ENCODE measurements at places on chromosomes 2 and 18.

- DNase-seq: no peak
Measured at GRCh38 chr18:39523281-39523680, 1957.7 kb upstream of the CELF4 start.

DNA sequence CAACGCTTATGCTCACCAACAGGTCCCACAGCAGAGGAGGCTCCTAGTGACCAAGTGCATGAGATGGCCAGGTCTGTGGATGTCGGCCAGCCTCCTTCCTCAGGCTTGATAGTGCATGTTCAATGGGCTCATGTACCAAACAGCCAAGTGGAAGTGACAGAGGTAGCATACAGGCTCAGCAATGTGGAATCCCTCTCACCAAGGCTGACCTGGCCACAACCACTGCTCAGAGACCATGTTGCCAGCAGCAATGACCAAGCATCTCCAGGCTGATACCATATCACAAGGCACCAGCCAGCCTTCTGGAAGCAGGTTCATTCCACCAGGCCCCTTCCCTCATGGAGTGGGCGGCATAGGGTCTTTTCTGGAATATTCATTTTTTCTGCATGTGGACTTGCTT is 61.5 kb downstream of the REEP1 start:
- DNase-seq: no peak

- DNase-seq: no peak
Measured at GRCh38 chr2:152098496-152099366, at the start of gene CACNB4. Gene CACNB4, minus strand, starts transcription at chr2:152099044.

- no peak for DNase-seq
Measured at GRCh38 chr18:76866666-76867065, 44.3 kb downstream of the ZNF236 start.

- DNase-seq: no peak
Measured at GRCh38 chr2:150152230-150152629, 335.2 kb downstream of the RND3 start.

- no peak for DNase-seq
Measured at GRCh38 chr2:168245074-168245825, 2.1 kb downstream of the STK39 start.

DNA sequence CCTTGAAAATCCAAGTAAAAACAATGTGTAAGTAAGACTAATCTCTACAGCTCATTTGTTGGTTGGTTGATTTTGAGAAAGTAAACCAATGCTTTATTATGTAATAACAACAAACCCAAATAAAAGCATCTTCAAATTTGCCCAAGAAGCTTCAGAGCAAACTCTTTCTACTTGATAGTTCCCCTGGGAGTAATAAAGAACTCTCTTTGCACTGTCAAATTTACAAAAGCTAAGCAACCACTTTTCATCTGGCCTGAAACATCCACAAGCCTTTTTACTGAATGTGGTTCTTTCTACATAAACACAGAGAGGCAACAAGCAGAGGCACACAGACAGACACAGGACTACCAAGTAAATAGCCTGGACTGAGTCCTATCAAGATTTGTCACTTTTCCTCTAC is 28.8 kb upstream of the CACNB4 start:
- DNase-seq: no peak

- DNase-seq: no peak
Measured at GRCh38 chr2:186460465-186460864, 25.6 kb upstream of the ZC3H15 start.

GRCh38 chr2:186560254-186560653 is 29.6 kb upstream of the ITGAV start:
- DNase-seq: no peak

DNA sequence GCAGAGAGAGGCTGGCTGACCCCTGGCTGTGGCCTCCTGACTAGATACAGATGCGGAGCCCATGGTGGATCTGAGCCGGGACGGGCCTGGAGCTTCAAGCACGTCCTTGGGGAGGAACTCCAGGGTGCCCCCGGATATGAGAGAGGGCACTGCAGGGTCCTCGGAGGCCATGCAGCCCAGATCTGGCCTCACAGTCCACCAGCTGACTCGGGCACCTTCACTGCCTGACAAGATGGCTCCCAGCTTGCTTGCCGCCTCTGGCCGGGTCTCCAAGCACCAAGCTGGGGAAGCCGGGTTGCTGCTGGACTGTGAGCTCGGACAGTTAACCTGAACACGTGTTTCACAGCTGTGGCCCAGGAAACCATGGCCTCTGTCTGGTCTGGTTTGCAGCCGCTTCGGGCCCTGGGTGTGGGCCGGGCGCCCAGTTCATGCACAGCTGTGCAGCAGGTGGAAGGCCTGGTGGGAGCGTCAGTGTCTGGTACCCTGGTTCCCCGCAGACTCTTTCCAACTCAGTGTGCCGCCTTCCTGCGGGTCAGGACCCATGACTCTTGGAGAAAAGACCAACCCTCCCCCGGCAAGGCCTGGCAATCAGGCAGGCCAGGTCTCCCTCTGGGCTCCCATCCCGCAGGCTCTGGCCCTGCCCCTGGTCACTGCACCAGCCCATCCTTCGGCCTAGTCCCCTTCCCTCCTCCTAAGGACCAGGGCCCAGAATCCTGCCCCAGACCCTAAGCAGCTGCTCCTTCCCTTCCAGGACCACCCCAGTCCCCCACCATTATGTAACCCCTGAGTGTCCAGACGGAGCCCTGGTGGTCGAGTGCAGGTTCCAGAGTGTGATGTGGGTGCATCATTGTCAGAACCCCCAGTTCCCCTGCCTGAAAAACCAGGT is 74.6 kb upstream of the OTOS start:
- no peak for DNase-seq

GRCh38 chr2:34308140-34308539 is 709.0 kb upstream of the FAM98A start:
- no peak for DNase-seq

GRCh38 chr2:105442721-105443120 is 43.9 kb upstream of the FHL2 start:
- no peak for DNase-seq

DNA sequence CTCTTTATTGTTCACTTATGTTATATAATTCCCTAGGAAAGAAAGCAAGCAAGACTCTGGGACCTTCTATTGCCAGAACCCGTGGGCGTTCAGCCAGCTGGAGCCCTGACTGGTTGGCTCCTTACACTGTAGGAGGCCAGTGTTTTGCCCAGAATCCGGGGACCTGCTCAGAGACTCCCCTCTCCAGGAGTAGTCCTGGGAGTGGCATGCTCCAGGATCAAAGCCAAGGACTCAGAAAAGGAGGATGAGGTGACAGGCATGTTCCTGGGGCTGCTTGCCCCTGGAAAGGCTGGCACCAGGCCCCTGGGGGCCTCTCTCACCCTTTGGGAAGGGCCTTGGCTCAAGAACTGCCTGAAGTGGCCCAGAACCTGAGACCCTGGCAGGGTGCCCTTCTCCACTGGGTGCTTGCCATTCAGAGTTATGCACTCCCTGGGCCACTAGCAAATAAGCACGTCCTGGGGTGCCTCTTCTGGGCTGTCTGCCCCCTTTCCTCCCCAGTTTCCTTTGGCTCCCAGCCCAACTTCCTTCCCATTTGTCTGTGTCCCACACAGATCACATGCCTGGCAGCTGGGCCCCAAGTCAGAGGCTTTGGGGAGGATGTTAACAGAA is 19.6 kb upstream of the KIF3C start:
- no peak for DNase-seq

- DNase-seq: no peak
Measured at GRCh38 chr2:41965909-41966295, 81.9 kb upstream of the PKDCC start.

GRCh38 chr2:144358374-144358964 is 161.4 kb downstream of the ZEB2 start:
- no peak for DNase-seq

DNA sequence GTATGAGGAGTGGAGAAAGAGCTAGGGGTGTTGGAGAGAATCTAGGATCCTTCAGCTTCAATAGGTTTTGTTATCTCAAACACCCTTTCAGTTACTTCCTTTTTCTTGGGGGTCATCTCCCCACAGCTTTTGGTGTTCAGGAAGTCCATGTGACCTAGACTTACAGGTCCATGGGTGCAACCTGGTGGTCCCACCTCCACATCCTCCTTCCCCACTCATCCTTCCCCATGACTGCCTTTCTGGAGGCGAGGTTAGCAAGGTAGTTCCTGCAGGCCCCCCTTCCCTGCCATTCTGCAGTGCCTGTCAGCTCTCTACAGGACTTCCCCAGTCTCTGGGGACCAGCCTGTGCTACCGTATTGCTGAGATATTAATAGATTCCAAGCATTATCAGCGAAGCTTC is 107.6 kb downstream of the TMEM17 start:
- no peak for DNase-seq

GRCh38 chr2:233692648-233693047 is at the start of gene UGT1A6:
Gene UGT1A6, plus strand, starts transcription at chr2:233692890. Its CDS starts 115 bp downstream, at chr2:233693005.
- no peak for DNase-seq

DNA sequence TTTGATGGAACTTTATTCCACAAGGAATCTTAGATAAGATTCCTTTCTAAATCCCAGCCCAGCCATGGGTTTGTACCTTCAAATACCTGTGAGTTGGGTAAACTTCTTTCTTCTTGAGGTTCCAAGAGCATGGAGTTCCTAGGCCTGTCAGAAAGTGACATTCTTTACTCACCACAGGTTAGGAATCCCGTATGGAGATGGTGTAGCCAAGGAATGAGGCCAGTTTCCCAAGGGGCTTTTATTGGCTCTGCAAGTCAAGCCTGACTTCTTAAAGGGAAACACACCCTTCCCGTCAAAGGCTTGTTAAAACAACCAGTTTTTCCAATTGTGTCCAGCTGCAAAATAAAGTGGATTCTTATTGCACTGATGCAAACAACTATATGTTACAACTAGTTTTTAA is 45.8 kb downstream of the STK17B start:
- no peak for DNase-seq

- DNase-seq: no peak
Measured at GRCh38 chr2:38245114-38245641, 131.9 kb downstream of the ATL2 start.

DNA sequence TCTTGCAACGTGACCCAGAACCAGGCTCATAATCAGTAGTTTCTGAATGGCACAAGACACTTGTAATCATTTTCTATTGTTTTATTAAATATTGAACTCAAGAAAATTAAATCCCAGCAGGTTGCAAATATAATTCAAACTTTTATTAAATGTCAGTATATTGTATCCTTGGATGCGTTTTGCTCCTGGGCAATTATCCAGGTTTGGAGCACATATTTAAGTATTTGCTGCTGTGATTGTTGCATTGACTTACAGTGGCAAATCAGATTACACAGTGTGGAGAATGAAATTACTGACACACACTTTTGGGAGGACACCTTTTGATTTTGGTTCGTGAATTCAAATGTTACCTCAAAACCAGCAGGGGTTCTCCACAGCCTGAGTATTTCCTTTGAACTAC is 27.1 kb upstream of the TMEM178A start:
- no peak for DNase-seq

DNA sequence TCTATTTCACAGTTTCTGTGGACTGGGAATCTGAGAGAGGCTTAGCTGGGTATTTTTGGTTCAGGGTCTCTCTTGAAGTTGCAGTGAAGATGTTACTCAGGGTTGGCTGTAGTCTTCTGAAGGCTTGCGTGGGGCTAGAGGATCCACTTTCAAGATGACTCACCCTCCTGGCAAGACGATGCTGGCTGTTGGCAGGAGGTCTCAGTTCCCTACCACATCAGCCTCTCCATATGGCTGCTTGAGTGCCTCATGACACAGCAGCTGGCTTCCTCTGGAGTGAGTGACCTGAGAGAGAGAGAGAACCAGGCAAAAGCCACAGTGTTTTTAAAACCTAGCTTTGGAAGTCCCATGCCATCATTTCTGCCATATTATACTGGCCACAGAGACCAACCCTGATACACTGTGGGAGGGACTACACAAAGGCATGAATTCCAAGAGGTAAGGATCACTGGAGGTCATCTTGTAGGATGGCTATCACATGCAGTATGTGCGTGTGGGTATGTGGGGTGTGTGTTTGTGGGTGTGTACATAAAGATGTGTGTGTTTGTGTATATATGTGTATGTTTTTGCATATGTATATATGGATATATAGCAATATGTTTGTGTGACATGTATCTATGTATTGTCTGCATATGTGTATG is 25.1 kb downstream of the DNPEP start:
- DNase-seq: no peak

- DNase-seq: no peak
Measured at GRCh38 chr2:198558176-198558575, 753.8 kb downstream of the PLCL1 start.

DNA sequence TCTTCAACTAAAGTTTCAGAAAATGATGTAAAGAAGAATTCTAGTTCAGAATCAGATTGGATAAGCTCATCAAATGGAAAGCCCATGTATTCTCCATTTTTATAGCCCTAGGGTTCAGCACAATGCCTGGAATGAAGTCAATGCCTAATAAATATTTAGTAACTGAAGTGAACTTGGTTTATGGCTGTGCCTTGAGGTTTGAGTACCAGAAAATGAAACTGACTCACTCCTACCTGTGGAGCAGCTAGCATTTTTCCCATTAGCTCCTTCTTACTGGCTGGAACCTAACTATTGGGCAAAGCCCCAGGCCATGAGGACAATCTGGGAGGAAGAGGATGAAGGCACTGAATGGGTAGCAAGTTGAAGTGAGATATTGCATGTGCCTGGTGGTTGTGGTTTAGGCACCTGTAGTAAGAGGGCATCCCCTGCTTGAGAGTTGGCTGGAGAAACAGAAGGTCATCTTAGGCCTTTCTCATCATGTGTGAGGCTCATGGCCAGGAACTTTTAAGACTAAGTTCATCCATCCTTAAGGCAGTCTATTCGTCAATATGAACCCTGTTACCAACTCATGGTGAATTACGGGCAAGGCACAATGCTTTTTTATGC is 85.0 kb upstream of the LYPD1 start:
- DNase-seq: no peak

GRCh38 chr18:63705401-63705800 is 2.6 kb downstream of the SERPINB11 start:
- DNase-seq: no peak

- DNase-seq: no peak
Measured at GRCh38 chr2:188983427-188984064, 9.4 kb downstream of the COL3A1 start.

GRCh38 chr18:69002233-69002632 is 204.4 kb downstream of the CCDC102B start:
- no peak for DNase-seq

GRCh38 chr2:192885569-192886160 is 690.9 kb upstream of the TMEFF2 start:
- DNase-seq: no peak

DNA sequence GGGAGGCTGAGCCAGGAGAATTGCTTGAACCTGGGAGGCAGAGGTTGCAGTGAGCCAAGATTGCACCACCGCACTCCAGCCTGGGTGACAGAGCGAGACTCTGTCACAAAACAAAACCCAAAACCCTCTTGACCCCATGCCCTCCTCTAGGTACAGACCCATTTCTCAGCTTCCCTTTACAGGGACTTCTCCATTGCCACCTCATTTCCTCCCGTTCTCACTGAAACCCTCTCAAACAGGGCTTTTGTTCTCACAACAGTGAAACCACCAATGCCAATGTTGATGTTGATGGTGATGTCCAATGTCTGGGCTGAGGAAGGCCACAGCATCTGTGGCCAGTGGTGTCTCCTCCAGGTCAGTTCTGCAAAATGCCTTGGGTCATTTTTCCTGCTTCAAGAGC is 69.0 kb upstream of the ZCCHC2 start:
- no peak for DNase-seq

GRCh38 chr2:67544286-67544685 is 147.2 kb downstream of the ETAA1 start:
- DNase-seq: no peak

GRCh38 chr2:180876506-180876905 is 103.9 kb upstream of the UBE2E3 start:
- no peak for DNase-seq
